Esophagus squamous epithelium (tissue), 5 donors: ENCODE measurements at places on chromosomes 1 and 21. TPM values are rescaled to one million over a fixed set of nuclear protein-coding genes. Genes with fewer than 3 reads are reported as not detected.

Gene EFNA4
- 13.2 TPM for total RNA-seq

Gene CSF3R
- 10.0 TPM for total RNA-seq

Gene SELENBP1
- 24.2 TPM for total RNA-seq

Gene COL9A2
- 4.0 TPM for total RNA-seq

Gene OR6K3
- total RNA-seq = not detected

Gene SPRR5
- total RNA-seq = 1.3 TPM

Gene LORICRIN
- not detected for total RNA-seq

DNA sequence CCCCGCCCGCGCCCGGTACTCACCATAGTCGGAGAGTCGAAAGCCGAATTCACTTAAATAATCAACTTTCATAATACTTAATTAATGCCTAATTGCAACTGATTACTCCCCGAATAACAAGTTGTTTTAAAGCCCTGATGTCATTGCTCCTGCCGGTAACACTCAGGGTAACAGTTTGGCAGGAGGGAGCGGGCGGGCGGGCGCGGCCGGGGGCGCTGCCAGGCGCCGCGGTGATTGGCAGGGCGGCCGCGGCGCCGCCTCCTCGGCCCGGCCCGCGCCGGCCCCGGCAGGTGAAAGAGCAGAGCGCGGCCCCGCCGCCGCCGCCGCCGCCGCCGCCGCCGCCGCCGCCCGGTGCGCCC is 102.2 kb downstream of the CASZ1 start:
- no peak for DNase-seq
- H3K27ac ChIP-seq = peak overlapping the region; percentile 93
- H3K27me3 ChIP-seq = no peaks in the 10 kb centered on the region
- peaks cover 39% of the 10 kb centered on the region for H3K4me1 ChIP-seq
- peak overlapping the region; percentile 78 for H3K4me3 ChIP-seq

GRCh38 chr1:86201311-86201710 is 44.7 kb upstream of the COL24A1 start:
- no peaks in the 10 kb centered on the region for H3K36me3 ChIP-seq
- H3K27me3 ChIP-seq = no peaks in the 10 kb centered on the region
- no peaks in the 10 kb centered on the region for H3K4me1 ChIP-seq
- no peak overlapping the region for H3K4me3 ChIP-seq

GRCh38 chr21:29549614-29550013 is 250.9 kb downstream of the BACH1 start:
- H3K4me3 ChIP-seq = no peak overlapping the region
- H3K36me3 ChIP-seq = no peaks in the 10 kb centered on the region
- H3K27me3 ChIP-seq = no peaks in the 10 kb centered on the region
- H3K27ac ChIP-seq = no peak overlapping the region

DNA sequence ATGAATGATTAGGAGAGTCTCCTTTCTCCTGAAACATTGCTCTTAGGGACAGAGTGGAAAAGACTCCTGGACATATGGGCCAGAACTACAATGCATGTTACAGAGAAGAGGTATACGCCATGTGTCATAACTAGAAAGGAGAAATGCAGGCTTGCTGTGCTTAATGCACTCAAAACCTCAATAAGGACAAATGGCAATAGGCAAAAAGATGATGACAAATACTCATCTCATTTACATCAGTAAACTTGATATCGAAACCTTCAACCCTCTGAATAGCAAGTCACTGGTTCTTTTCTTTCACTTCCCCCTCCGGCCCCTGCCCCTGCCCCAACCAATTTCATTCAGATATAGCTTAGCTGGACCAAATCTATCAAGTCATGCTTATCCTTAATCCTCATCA is 1.9 kb upstream of the GPR88 start:
- peaks cover 31% of the 10 kb centered on the region for H3K4me1 ChIP-seq
- H3K27me3 ChIP-seq = peaks cover 93% of the 10 kb centered on the region
- H3K27ac ChIP-seq = no peak overlapping the region
- DNase-seq = no peak
- H3K36me3 ChIP-seq = no peaks in the 10 kb centered on the region

DNA sequence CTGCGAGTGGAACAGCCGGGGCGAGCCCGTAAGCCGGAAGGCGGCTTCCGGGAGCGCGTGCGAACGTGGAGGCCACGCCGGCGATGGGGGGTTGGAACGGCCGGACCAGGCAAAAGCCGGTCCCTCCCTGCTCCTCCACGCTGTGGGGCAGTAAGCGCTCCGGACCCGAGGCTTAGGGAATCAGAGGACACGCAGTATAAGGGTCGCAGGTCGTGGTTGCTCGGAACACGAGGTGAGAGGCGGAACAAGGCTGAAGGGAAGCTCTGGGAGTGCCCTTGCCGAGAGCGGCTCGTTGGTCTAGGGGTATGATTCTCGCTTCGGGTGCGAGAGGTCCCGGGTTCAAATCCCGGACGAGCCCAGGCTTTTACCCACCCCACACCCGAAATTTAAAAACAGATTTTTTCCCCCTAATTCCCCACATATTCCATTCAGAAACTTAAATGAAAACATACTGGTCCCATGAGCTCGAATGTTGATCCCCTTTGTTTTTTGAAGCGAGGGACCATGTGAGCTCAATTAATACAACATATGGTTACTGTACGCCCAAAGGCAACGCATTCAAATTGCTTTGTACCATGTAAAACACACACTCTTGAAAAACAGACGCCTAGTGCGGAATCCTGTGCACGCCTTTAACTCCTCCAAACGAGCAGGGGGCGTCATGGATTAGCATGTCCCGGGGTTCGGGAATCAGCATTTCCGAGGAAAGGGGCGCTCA is 7.2 kb upstream of the MPZL1 start:
- H3K36me3 ChIP-seq = no peaks in the 10 kb centered on the region
- H3K4me3 ChIP-seq = peak overlapping the region; percentile 46
- H3K4me1 ChIP-seq = no peaks in the 10 kb centered on the region
- DNase-seq = no peak

DNA sequence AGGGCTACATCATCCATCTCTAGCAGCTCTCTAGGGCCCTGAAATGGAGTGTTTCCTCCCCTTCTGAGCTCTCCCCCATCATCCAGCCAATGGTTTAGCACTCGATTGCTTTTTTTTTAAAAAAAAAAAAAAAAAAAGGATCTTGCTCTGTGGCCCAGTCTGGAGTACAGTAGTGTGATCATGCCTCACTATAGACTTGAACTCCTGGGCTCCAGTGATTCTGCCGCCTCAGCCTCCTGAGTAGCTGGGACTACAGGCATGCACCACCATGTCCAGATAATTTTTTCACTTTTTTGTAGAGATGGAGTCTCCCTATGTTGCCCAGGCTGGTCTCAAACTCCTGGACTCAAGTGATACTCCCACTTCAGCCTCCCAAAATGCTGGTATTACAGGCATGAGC is 12.1 kb upstream of the ITPKB start:
- no peaks in the 10 kb centered on the region for H3K4me1 ChIP-seq
- no peak for DNase-seq
- H3K36me3 ChIP-seq = no peaks in the 10 kb centered on the region
- H3K27me3 ChIP-seq = no peaks in the 10 kb centered on the region
- H3K4me3 ChIP-seq = no peak overlapping the region

- peak overlapping the region; percentile 91 for H3K27ac ChIP-seq
- DNase-seq = no peak
- H3K27me3 ChIP-seq = no peaks in the 10 kb centered on the region
Observed at GRCh38 chr21:43867948-43868347, 2.9 kb downstream of the AGPAT3 start.

GRCh38 chr1:150109586-150109985 is 40.1 kb upstream of the PLEKHO1 start:
- H3K4me1 ChIP-seq = no peaks in the 10 kb centered on the region
- H3K27me3 ChIP-seq = no peaks in the 10 kb centered on the region
- DNase-seq = no peak
- H3K27ac ChIP-seq = peak overlapping the region; percentile 19
- H3K4me3 ChIP-seq = no peak overlapping the region

DNA sequence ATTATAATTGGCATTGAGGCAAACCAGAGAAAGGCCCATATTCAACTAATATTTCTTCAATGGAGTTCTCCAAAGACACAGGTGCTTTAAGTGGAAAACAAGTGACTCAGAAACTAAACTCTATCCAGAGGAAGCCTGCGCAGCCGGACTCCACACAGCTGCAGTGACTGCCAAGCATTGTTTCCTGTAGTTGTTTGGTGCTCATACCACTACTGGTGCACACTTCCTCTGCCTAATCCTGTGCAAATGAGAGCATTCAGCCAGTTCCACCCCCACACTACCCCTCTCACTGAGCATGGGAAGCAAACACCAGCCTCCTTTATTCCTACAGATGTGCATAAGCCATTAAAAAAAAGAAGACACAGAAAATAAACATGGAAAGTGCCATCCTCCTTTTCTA is 102.9 kb downstream of the VAV3 start:
- H3K36me3 ChIP-seq = no peaks in the 10 kb centered on the region
- H3K4me1 ChIP-seq = no peaks in the 10 kb centered on the region
- H3K27ac ChIP-seq = no peak overlapping the region
- no peak overlapping the region for H3K4me3 ChIP-seq
- DNase-seq = no peak

DNA sequence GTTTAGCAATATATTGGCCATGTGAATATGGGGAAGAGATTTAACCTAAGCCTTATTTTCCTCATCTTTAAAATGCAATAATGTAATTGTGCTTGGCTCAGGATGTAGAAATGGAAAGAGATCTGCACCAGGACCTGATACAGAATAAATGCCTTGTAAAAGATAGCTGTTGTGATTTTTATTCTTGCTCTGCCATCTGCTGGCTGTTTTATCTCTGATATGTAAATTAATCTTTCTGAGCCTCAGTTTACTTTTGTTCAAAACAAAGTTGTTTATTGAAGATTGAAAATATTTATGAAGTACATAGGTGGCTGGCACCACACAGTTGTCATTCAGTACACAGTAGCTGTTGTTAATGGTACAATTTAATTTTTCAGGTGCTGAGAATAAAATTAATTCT is 21.9 kb downstream of the ZYG11B start:
- H3K4me3 ChIP-seq = no peak overlapping the region
- peaks cover 48% of the 10 kb centered on the region for H3K4me1 ChIP-seq
- no peaks in the 10 kb centered on the region for H3K27me3 ChIP-seq
- DNase-seq = no peak

- H3K36me3 ChIP-seq = peaks cover 4% of the 10 kb centered on the region
- H3K4me3 ChIP-seq = no peak overlapping the region
- no peaks in the 10 kb centered on the region for H3K27me3 ChIP-seq
- DNase-seq = no peak
- H3K4me1 ChIP-seq = no peaks in the 10 kb centered on the region
- no peak overlapping the region for H3K27ac ChIP-seq
Observed at GRCh38 chr21:26834181-26834905, 10.9 kb downstream of the ADAMTS1 start.

DNA sequence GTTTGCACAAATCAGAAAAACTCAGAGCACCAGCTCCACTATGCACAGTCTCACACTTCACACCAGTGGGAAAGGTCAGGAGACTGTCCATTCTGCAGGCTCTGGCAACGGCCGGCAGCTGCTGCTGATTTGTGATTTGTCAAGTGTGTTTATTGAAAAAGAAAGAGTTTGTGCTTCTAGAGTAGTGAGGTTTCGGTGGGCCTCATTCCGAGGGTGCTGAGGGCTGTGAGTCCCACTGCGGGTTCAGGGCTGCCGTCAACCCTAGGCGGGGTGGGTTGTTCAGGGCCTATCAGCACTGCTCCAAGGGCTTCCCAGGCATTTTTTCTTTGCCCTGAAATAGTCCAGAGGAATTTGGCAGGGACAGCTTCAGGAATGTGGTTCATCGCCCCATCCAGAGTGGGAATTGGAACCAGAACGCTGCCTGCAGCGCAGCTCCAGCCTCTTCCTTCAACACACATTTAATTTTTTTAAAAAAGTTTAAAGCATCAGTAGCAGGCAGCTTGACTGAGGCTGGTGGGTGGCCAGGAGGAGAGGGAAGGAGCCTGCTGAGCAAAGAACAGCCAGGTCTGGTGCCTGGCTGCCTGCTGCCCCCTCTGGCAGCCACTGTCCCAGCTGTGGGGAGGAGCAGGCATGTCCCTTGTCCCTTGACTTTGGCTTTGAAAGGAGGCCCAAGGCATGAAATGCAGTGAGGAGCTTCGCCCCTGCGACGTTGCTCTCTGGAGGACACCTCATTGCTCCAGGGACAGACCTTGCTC is 19.7 kb downstream of the STUM start:
- H3K4me3 ChIP-seq = no peak overlapping the region
- H3K36me3 ChIP-seq = no peaks in the 10 kb centered on the region
- peak overlapping the region; percentile 19 for H3K27ac ChIP-seq

- no peaks in the 10 kb centered on the region for H3K4me1 ChIP-seq
- H3K36me3 ChIP-seq = peaks cover 30% of the 10 kb centered on the region
- no peak overlapping the region for H3K4me3 ChIP-seq
- no peak for DNase-seq
- no peaks in the 10 kb centered on the region for H3K27me3 ChIP-seq
Observed at GRCh38 chr1:10489291-10490055, 14.7 kb downstream of the PEX14 start.

- DNase-seq = no peak
- peaks cover 6% of the 10 kb centered on the region for H3K4me1 ChIP-seq
- no peaks in the 10 kb centered on the region for H3K27me3 ChIP-seq
- no peak overlapping the region for H3K27ac ChIP-seq
- H3K4me3 ChIP-seq = no peak overlapping the region
- no peaks in the 10 kb centered on the region for H3K36me3 ChIP-seq
Observed at GRCh38 chr1:26145041-26145959, 13.6 kb upstream of the FAM110D start.
